ENCODE measurements at places on chromosomes 2 and 18.

DNA sequence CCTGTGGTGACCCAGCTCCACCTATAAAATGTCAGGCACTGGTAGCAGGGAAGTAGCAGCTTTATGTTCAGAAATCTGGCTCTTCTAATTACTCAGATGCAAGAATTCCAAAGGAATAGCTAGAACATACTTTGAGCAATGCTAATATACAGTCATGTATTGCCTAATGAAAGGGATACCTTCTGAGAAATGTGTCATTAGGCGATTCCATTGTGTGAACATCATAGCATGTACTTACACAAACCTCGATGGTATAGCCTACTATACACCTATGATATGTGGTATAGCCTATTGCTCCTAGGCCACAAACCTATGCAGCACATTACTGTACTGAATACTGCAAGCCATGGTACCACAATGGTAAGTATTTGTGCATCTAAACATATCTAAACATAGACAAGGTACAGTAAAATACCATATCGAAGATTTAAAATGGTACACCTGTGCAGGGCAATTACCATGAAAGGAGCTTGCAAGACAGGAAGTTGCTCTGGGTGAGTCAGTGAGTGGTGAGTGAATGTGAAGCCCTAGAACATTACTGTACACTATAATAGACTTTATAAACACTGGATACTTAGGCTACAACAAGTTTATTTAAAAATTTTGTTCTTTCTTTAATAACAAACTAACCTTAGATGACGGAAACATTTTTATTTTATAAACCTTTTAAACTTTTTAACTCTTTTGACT, 50.3 kb upstream of the ETAA1 start:
- no peaks in the 10 kb centered on the region for H3K4me1 ChIP-seq
- H3K36me3 ChIP-seq: no peaks in the 10 kb centered on the region
- H3K27ac ChIP-seq: no peak overlapping the region
- no peak overlapping the region for H3K4me3 ChIP-seq

- H3K4me3 ChIP-seq: no peak overlapping the region
- no peak overlapping the region for H3K27ac ChIP-seq
- DNase-seq: no peak
- no peaks in the 10 kb centered on the region for H3K27me3 ChIP-seq
- H3K36me3 ChIP-seq: no peaks in the 10 kb centered on the region
These were observed 229.6 kb upstream of the FOSL2 start for GRCh38 chr2:28163028-28163427.

DNA sequence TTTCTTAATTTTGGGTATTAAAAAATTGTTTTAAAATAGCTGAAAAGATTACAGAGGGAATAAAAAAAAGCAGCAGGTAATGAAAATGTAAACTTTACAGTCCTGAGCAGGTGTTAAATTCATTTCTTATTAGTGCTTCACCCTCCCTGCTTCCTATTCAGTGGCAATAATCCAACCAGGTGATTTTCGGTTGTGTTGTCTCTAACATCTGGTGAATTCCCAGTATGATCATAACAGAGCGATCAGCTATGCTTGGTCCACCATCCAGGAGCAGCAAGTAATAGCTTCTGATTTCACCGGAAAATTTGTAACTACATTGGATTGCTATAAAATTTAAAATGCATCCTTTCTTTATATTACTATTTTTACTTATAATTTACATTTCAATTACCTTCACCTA, 673.1 kb downstream of the SOCS6 start:
- no peaks in the 10 kb centered on the region for H3K36me3 ChIP-seq
- no peaks in the 10 kb centered on the region for H3K27me3 ChIP-seq
- H3K4me3 ChIP-seq: no peak overlapping the region
- no peak for DNase-seq

- H3K4me3 ChIP-seq: no peak overlapping the region
- no peak for DNase-seq
- H3K4me1 ChIP-seq: no peaks in the 10 kb centered on the region
- H3K27ac ChIP-seq: no peak overlapping the region
- H3K36me3 ChIP-seq: no peaks in the 10 kb centered on the region
- H3K27me3 ChIP-seq: no peaks in the 10 kb centered on the region
These were observed 81.4 kb upstream of the ERBB4 start for GRCh38 chr2:212619954-212620353.

GRCh38 chr2:170942615-170943014, 13.6 kb downstream of the GORASP2 start:
- no peak overlapping the region for H3K4me3 ChIP-seq
- H3K4me1 ChIP-seq: no peaks in the 10 kb centered on the region
- H3K27ac ChIP-seq: no peak overlapping the region
- no peaks in the 10 kb centered on the region for H3K27me3 ChIP-seq
- no peak for DNase-seq
- H3K36me3 ChIP-seq: no peaks in the 10 kb centered on the region

GRCh38 chr2:45964223-45964841, 312.9 kb downstream of the PRKCE start:
- no peak overlapping the region for H3K27ac ChIP-seq
- no peaks in the 10 kb centered on the region for H3K36me3 ChIP-seq
- DNase-seq: no peak

DNA sequence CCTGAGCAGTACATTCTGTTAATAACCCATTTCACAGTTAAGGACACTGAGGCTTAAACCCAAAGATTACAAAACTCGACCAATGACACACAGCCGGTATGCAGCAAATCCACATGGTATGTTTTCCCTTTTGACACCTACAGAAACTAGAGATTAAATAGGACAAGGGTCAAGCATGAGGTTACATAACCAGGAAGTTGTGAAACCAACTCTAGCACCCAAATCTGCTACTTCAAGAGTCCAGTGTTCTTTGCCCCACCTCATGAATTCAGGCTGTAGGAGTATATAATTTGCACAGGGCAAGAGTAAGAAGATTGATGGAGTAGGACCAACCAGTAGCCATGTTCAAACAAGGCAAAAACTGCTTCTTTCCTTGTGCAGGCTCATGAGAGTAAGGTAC, 249.8 kb downstream of the BCL11A start:
- H3K4me3 ChIP-seq: no peak overlapping the region
- DNase-seq: no peak
- H3K36me3 ChIP-seq: no peaks in the 10 kb centered on the region
- H3K27me3 ChIP-seq: no peaks in the 10 kb centered on the region
- H3K4me1 ChIP-seq: no peaks in the 10 kb centered on the region

DNA sequence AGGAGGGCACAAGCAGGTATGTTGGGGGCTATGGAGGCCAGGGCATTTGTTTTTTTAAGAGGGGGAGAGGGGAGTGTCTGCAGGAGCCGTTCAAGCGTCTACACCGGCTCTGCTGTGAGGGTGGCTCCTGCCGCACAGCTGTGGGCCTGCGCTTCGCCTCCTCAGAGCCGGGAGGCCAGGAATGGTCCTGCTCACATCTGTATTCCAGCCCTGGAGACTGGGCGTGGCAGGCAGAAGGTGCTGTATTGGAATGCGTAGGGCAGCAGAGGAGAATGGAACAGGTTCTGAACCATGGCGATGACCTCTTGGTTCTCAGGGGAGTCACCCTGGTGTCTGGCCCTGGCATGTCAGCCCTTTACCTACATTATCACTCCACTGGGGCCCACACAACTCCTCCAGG, 26.8 kb upstream of the INHBB start:
- peaks cover 7% of the 10 kb centered on the region for H3K27me3 ChIP-seq
- DNase-seq: peak; percentile 5
- peaks cover 5% of the 10 kb centered on the region for H3K4me1 ChIP-seq
- no peak overlapping the region for H3K27ac ChIP-seq

DNA sequence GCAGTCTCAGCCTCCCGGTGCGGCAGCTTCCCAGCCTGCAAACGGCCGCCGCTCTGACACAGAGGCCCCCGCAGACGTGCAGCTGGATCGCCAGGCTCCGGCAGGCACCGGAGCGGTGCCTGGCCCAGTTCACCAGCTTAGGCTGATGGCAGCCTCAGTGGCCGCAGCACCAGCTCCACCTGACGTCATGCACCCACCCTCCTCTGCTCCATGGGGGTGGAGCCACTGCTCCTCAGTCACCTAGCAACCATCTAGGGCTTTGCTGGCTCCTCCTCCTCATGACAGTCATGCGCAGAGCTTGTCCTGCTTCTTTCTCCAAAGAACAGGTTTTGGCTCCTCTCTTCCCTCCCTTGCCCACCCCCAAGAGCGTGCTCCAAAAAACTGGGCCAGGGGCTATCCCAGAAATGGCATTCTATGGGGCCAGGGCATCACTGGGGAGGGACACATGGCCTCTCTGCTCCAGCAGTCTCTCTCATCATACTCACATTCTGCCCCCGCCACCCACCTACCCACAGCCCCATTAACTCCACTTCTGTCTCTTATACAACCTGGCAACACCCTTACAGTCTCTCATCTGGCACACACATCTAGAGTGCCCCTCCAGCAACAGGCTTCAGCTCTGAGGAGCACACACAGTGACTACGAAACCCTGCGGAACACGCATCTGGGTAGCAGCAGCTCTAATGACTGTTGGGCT, 5.5 kb downstream of the DCTN1 start:
- peaks cover 19% of the 10 kb centered on the region for H3K27me3 ChIP-seq
- DNase-seq: peak; percentile 87
- peaks cover 13% of the 10 kb centered on the region for H3K36me3 ChIP-seq
- H3K4me1 ChIP-seq: peaks cover 34% of the 10 kb centered on the region

DNA sequence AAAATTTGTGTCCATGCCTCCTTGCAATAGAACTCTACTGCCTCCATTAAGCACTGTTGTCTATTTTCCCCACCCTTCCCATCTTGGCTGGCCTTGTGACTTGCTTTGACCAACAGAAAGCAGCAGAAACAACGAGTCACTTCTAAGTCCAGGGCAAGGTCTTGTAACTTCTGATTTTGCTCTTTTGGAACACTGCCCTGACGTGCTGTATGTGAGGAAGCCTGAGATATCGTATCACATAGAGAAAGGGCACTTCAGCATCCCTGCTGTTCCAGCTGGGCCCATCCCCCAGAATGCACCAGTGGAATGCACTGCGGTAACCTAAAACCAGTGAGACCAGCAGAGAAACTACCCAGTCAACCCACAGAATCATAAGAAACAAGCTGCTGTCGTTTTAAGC, 28.1 kb downstream of the NCKAP1 start:
- H3K27ac ChIP-seq: peak overlapping the region; percentile 45
- peaks cover 12% of the 10 kb centered on the region for H3K4me1 ChIP-seq
- no peaks in the 10 kb centered on the region for H3K36me3 ChIP-seq
- no peak overlapping the region for H3K4me3 ChIP-seq

GRCh38 chr2:134690629-134691215, 28.1 kb downstream of the TMEM163 start:
- no peaks in the 10 kb centered on the region for H3K36me3 ChIP-seq
- no peak overlapping the region for H3K27ac ChIP-seq

- H3K27ac ChIP-seq: no peak overlapping the region
- no peak for DNase-seq
- H3K27me3 ChIP-seq: peaks cover 3% of the 10 kb centered on the region
- H3K4me3 ChIP-seq: no peak overlapping the region
- H3K36me3 ChIP-seq: no peaks in the 10 kb centered on the region
- peaks cover 2% of the 10 kb centered on the region for H3K4me1 ChIP-seq
These were observed 26.6 kb upstream of the TEX44 start for GRCh38 chr2:231565887-231566594.

DNA sequence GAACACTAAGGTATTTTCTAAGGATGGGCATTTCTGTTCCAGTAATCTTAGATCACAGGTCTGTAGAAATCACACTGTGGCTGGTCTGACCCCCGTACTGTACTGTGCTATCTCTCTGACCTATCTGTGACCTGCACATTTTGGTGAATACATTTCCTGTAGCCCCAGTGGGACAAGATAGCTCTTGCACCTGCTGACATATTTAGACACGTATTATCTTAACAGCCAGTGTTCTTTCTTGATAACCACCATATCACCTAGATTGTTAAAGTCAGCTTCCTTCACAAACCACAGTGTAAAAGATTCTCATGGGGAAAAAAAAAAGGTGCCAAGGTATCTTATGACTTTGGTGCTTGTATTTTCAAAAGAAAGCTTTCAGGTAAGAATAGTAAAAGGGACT, 39.8 kb upstream of the TMEM247 start:
- no peak overlapping the region for H3K4me3 ChIP-seq
- peaks cover 7% of the 10 kb centered on the region for H3K36me3 ChIP-seq
- DNase-seq: no peak
- no peak overlapping the region for H3K27ac ChIP-seq

- peak overlapping the region; percentile 81 for H3K27ac ChIP-seq
- peaks cover 2% of the 10 kb centered on the region for H3K27me3 ChIP-seq
- no peak for DNase-seq
- H3K36me3 ChIP-seq: peaks cover 7% of the 10 kb centered on the region
- peak overlapping the region; percentile 83 for H3K4me3 ChIP-seq
- H3K4me1 ChIP-seq: peaks cover 4% of the 10 kb centered on the region
These were observed 1.3 kb downstream of the ING5 start for GRCh38 chr2:241703032-241703604.

GRCh38 chr2:99571021-99571420, 81.2 kb upstream of the REV1 start:
- H3K27me3 ChIP-seq: peaks cover 13% of the 10 kb centered on the region
- peaks cover 34% of the 10 kb centered on the region for H3K4me1 ChIP-seq

DNA sequence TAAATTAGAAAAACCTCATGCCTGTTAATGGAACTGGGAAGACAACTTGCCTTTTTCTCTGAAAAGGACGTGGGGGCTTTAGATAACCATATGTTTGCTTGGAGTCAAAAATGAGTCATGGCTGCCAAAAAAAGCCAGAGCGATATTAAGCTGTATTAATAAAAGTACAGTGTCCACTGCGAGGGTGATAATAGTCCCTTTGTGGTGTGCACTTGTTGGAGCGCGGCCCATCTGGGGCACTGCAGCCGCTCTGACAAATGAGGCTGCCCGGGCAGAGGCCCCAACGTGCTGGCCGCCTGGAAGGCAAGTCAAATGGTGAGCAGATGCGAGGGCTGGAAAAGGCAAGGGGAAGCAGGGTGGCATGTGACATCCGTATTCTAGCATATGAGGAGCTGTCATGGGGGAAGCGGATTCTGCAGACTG, 103.3 kb upstream of the NCK2 start:
- DNase-seq: peak; percentile 23
- H3K27me3 ChIP-seq: peaks cover 5% of the 10 kb centered on the region
- H3K4me3 ChIP-seq: peak overlapping the region; percentile 30
- H3K4me1 ChIP-seq: peaks cover 14% of the 10 kb centered on the region

DNA sequence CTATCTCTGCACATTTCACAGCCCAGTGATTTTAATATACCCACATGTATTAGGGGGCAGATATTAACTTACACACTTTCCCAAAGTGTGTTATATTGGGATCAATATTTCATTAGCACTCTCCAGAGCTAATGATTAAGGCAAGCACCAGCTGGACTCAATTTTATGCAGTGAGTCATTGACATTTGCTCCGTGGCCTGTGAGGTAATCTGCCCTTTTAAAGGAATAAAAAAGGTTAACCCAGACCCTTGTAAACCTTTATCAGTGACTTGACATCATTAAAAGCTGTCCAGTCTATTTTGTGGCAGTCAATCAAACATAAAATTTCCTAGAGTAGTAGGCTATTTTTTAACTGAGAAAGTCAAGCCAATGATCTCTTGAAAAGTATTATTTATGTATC, 1870.4 kb upstream of the CELF4 start:
- H3K4me1 ChIP-seq: no peaks in the 10 kb centered on the region
- no peak for DNase-seq
- no peak overlapping the region for H3K27ac ChIP-seq
- H3K27me3 ChIP-seq: no peaks in the 10 kb centered on the region
- no peak overlapping the region for H3K4me3 ChIP-seq
- H3K36me3 ChIP-seq: no peaks in the 10 kb centered on the region

Data from glutamatergic neuron (in vitro differentiated cells).